Activated CD8-positive, alpha-beta T cell treated with anti-CD3 and anti-CD28 coated beads for 36 hours (primary cell): ENCODE measurements at places on chromosomes 7 and 10. TPM values are rescaled to one million over a fixed set of nuclear protein-coding genes. Genes with fewer than 3 reads are reported as not detected.

Gene DLX6
- total RNA-seq = not detected

GRCh38 chr10:60082341-60082740 lies 176.0 kb upstream of the CCDC6 start:
- DNase-seq = no peak

GRCh38 chr10:68559841-68560185 lies 324 bp upstream of the TET1 start:
- DNase-seq = peak; percentile 48

DNA sequence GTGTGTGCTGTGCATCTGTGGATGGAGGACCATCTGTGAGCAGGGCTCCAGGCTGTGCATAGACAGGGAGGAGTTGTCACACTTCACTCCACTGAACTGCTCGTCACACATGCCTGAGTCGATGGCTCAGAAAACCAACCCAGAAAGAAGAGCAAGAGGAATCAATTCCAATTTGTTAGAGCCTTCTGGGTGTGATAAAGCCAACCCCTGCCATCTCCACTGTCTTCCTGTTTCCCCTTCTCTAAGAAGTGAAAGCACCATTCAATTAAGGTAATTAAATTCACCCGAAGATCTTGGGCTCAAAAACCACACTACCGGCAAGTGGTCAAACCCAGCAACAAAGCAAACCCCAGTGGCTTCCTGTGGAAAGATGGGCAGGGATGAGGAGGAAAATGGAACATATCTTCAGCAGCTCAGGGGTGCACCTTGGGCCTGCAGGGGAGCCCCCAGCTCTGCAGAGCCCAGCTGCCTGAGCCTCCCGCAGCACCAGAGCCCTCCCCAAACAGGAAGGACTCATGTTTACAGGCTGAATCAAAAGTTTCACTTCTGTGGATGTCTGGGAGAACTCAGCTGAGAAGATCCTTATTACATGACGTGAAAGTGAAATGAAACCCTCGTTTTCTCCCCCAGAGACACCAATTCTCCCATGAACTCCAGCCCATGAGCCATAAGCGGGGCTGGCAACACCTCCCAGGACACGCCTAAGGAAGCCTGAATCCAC lies 10.9 kb downstream of the C10orf71 start:
- peak; percentile 52 for DNase-seq

Gene ERVW-1
- not detected for total RNA-seq
